Peyer's patch (tissue), 4 donors: ENCODE measurements at places on chromosomes 12 and 14. TPM values are rescaled to one million over a fixed set of nuclear protein-coding genes. Genes with fewer than 3 reads are reported as not detected.

Gene ACRBP
- 12.1 TPM for total RNA-seq

Gene GRIN2B
- total RNA-seq: 0.67 TPM

Gene MSI1
- total RNA-seq: 5.5 TPM

Gene GLT8D2
- total RNA-seq: 6.1 TPM

Gene CFAP54
- total RNA-seq: 0.83 TPM

Gene KRT85
- total RNA-seq: not detected

Gene CPNE6
- 1.9 TPM for total RNA-seq

Gene FGF6
- not detected for total RNA-seq

DNA sequence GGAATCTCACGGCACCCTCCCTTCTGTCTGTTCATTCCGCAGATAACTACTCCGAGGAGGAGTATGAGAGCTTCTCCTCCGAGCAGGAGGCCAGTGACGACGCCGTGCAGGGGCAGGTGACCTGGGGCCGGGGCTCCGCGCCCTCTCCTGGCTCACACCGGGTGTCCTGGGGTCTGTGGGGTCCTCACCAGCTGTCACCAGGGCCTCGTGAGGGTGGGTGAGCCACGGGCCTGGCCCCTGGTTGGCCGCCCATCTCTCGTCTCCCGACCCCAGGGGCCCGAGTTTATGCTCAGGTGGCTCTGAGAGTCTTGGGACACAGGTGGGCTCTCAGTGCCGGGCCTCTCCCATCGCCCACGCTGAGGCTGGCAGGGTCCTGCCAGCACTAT is 30.3 kb upstream of the TEX22 start:
- DNase-seq: no peak

GRCh38 chr12:571795-572531 is 91.3 kb downstream of the NINJ2 start:
- peak; percentile 45 for DNase-seq

DNA sequence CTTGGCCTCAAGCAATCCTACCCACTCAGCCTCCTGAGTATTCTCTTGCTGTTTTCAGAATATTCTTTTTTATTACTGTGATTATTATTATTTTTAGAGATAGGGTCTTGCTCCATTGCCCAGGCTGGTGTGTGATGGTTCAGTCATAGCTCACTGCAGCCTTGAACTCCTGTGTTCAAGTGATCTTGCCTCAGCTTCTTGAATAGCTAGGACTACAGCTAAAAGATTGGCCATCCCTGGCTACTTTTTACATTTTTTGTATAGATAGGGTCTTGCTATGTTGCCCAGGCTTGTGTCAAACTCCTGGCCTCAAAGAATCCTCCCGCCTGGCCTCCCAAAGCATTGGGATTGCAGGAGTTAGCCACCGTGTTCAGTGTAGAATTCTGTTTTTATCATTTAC is 73.3 kb downstream of the ERC1 start:
- DNase-seq: no peak

DNA sequence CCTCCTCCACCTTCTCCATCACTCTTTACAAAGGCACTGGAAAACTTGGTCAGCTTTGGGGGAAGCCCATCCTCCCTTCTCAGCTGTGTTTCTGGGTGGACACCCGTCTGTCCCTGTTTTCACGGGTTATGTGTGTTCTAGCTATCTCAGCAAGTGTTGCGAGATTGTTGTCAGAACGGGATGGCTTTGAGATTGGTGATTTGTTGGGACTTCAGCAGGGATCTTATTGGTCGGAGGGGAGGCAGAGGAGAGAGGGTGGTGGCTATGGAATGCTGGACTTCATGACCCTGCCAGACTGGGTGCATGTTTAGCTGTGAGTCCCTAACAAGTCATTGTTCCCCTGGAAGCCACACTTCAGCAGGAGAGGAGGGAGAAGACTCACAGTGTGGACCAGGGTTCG is 2.1 kb downstream of the USP5 start:
- DNase-seq: no peak

- DNase-seq: no peak
These were observed 57.7 kb downstream of the ARF6 start for GRCh38 chr14:49950275-49951228.

DNA sequence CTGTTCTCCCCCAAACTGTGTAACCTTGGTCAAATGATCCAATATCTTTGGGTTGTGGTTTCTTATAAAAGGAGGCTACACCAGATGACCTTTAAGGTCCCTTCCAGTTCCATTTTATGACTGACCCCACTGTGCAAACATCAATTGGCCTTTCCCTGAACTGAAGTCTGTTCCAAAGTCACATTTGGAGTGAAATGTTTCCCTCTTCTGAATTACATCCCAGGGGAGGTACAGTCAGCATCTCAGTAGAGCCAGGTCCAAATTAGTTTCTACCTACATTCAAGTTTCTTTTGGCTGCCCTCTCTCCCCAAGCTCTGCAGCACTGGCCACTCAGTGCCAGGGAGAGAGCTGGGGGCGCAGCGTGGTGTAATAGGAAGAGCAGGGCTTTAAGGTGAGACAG is 34.4 kb downstream of the LIMA1 start:
- DNase-seq: no peak

GRCh38 chr14:35257809-35258208 is 34.4 kb upstream of the PSMA6 start:
- no peak for DNase-seq

- peak; percentile 29 for DNase-seq
These were observed 48.9 kb upstream of the RIN3 start for GRCh38 chr14:92464716-92465115.

GRCh38 chr12:81274637-81275529 is 197.0 kb downstream of the ACSS3 start:
- no peak for DNase-seq

DNA sequence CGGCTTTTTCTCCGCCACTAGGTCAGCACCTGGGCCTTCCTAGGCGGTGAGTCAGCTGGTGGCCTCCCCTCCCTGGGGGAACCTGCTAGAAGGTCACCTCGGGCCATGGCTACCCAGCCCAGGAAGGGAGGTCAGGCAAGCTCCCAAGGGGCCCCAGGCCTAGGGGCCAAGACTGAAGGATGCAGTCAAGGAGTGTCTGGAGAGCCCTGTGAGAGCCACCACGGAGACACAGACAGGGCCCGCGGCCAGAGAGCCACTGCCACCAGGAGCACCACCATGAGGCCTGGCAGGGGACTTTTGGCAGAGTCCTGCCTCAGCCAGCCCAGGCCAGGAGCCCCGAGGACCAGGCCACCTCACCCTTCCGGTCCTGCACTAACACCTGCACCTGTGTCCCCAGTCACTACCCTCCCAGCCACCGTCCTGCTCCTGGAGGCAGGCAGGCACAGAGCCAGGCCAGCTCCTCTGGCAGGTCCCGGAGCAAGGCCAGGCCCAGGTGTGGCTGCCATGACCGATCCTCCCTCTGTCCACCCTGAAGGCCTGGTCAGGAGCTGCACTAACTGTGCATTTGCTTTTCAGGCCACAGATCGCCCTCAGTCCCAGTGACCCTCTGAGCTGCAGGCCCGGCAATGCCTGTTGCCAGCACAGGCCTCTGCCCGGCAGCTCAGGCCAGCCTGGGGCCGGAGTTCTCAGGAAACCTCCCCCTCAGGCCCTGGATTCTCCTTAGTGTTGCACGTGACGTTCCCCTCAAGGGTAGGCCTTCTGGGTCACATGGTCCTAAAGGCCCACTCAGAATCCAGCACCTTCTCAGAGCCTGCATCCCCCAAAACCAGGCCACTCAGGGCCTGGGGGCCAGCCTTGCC is 6.9 kb downstream of the PHETA1 start:
- DNase-seq: no peak

GRCh38 chr14:104113631-104114420 is 24.6 kb upstream of the KIF26A start:
- DNase-seq: no peak

DNA sequence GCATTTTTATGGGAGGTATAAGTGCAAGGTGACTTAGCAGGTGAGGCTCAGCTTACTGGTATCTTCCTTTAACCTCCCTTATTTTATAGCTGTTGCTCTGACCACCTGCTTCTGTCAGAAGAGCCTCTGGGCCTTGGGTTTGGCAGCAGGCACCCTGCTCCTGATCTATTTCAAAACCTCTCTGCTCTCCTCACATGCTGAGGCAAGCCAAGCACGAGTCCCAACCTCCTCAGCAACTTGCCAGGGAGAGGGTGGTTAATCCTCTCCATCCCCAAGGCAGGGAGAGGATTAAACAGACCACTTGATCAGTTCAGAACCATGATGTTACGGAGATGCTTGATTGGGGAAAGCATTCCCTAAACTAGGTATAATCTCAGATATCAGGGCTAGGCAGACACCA is 5.4 kb downstream of the PLEKHH1 start:
- DNase-seq: peak; percentile 8

- DNase-seq: no peak
These were observed 24.0 kb downstream of the BHLHE41 start for GRCh38 chr12:26100666-26101349.

DNA sequence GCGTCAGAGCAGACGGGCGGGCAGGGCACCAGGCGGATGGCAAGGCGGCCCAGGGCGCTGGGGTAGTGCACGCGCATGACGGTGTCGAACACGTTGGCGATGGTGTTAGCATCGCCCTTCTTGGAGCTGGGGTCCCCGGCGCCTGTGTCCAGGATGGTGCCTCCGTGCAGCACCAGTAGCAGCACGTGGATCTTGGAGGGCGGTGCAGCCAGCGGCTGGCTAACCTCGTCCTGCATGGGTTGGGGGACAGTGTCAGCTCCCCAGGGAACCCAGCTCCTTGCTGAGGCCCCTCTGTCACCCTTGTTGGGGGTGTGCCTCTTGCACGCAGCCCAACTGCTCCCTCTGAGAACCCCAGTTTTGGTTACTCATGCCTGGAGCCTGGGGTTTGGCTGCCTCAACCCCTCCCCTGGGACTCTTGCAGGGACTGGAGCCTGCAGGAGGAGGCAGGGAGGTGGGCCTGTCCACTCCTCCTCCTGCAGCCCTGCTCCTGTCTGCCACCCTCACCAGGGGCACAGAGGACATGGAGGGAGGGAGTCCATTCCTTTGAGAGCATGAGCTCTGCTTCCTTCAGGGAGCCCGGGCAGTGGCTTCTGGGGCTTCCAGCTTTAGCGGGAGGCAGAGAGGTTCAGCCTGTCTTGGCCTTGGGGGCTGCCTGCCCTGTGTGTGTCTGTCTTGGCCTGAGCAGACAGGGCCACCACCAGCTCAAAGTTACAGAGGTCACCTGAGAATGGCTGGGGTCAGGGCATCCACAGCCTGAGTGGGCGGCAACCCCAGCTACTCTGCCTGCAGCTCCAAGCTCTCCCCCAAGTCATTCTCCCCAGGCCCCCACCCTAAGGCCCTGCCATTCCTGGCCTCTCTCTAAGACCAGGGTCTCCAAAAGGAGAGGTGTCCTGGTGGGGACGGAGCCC is 17.1 kb downstream of the ARL6IP4 start:
- DNase-seq: no peak

DNA sequence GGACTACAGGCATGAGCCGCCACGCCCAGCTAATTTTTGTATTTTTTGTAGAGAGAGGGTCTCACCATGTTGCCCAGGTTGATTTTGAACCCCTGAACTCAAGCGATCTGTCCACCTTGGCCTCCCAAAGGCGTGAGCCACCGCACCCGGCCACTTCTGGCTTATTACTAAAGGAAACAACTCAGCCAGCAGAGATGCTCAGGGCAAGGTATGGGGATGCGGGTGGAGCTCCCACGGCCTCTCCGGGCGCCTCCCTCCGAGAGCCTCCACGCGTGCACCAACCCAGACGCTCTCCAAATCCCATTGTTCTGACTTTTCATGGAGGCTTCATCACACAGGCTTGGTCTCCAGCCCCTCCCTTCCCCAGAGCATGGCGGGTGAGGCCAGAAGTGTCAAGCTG is 6.1 kb upstream of the GPR132 start:
- no peak for DNase-seq

DNA sequence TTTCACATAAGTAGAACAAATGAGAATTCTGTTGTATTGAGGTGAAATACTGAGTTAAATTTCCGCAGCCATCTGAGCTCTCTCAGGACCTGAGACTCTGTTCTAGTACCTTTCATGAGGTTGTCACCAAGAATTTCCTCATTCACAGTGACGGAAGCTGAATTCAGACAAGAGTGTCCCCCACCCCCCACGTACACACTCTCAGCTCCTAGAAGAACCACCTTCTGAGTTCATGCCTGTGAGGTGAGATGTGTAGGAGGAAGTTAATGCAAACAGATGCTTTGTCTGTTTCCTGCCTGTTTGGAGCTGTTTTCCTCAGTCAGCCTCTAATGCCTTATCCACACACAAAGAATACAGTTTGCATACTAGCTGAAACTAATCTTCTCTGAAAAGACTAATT is 18.2 kb downstream of the BICDL1 start:
- DNase-seq: peak; percentile 61

DNA sequence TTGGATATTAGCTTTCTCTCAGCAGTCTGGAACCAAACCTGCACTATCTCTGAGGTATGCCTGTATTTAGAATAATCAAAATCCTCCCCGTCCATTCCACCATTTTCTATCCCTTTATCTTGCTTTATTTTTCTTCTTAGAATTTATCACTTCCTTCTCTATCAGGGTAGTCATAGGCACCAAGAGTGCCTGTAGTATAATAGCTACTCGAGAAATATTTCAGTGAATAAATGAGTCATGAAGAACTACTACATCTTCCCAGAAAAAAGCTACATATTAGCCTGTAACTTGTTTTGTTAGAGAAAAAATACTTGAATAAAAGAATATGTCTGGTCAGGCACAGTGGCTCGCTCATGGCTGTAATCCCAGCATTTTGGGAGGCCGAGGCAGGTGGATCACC is 4.3 kb downstream of the SLC2A14 start:
- DNase-seq: no peak

DNA sequence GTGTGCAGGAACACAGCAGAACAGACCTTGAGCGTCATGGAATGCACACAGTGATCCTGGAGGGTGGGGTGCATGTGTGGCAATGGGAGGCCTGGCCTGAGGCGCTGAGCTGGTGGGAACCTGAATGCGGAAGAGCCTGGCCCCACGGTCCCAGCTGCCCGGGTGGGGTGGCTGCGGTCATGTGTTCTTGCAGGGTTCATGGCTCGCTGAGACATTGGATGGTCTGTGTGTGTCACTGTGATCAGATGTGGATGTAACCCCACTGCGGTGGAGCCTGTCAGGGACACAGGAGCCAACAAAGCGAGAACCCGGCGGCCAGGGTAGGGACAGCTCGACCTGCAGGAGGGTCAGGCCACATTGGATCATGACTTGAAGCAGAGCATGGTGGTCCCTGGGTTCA is 23.2 kb downstream of the MTA1 start:
- DNase-seq: no peak

GRCh38 chr14:52129721-52130120 is 60.9 kb upstream of the NID2 start:
- no peak for DNase-seq

DNA sequence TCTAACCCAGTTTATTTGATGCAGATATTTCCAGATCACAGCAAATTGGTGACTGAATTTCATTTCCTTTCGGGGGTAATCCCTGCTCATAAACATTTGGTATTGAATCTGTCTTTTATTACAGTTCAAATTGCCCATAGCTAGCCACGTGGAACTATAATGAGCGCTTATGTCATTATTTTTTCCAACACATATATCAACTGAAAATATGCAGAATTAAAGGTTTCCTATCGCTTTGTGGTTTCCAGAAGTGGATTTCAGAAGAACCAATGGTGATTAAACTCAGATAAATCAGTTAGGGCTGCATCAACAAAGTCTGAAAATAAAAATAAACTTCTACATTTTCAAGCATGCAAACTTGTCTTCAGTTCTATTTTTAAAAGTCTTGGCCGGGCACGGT is 111.9 kb downstream of the PIK3C2G start:
- no peak for DNase-seq

- DNase-seq: no peak
These were observed 781.4 kb upstream of the TMEM132C start for GRCh38 chr12:127485528-127485927.
